Mucosa of descending colon (tissue), 3 donors: ENCODE measurements at places on chromosomes 11 and 22. TPM values are rescaled to one million over a fixed set of nuclear protein-coding genes. Genes with fewer than 3 reads are reported as not detected.
A peak's percentile ranks its signal among the peaks of the same experiment; 100 is the strongest.

GRCh38 chr22:19086896-19087295, 35.3 kb downstream of the DGCR2 start:
- no peak for DNase-seq

DNA sequence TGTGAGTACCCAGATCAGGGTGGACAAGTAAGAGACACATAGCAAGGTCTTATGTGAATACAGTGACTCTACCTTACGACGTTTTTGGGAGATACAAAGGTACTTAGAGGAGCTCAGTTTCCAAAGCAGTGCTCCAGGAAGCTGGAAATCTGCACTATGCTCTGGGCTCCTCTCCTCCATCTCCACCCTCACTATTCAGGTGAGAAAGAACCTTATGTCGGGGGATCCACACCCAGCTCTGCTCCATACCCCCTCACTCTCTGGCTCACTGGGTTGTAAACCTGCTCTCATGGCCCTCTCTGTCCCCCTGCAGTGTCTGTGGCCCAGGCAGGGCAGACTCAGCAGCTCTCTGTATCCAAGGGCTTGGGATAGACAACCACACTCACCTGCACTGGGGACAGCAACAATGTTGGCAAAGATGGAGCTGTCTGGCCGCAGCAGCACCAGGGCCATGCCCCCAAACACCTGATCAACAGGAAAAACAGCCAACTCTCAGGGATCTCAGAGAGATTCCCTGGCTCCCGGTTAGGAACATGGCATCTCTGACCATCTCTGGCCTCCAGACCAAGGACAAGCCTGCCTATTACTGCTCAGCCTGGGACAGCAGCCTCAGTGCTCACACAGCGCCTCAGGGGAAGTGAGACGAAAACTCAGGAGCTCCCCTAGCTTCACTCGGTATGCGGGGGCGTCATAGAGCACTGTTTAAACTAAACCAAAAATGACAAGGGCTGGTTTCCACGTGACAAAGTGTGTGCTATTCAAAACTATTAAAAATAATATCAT, 60.9 kb upstream of the TOP3B start:
- no peak for DNase-seq

The SCT gene
- not detected for total RNA-seq

The BDNF gene
- total RNA-seq, result not detected

GRCh38 chr11:75428281-75428724, 4.7 kb downstream of the KLHL35 start:
- peak; percentile 83 for DNase-seq

DNA sequence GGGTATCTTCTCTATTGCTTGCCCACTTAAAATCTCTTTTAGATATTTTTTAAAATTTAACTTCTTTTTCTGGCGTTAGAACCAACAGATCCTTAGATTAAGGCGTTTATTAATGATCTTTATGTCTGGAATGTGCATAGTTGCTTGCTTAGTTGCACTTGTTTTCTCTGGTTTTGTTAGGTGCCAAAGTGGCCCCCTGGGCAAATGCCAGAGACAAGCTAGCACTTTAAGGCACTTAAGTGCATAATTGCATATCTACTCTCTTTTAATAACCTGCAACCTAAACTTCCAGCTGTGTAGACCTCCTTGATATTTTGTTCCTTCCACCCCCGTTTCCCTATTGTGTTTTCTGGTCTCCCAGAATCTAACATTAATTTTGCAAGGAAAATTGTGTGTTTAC, 3.3 kb downstream of the RBM4 start:
- no peak for DNase-seq

DNA sequence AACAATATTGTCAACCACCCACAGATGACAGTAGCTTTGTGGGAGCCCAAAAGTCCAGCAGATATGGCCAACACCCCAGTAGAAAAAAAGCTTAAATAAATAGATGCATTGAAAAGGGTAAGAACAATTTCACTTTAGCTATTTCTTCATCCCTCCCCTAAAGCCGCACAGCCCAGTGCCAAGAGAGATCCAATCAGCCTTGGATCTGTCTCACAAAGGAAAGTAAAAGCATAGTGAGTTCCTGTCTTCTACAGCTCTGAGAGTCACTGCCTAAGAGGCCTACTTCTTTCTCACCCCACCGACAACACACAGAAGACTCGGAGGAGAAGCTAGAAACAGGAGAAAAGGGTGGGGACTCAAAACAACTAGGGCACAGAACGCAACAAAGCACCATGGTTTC, 196.4 kb downstream of the SBF2 start:
- DNase-seq, result no peak

The HORMAD2 gene
- not detected for total RNA-seq

GRCh38 chr11:72589802-72590761, 84.1 kb downstream of the PDE2A start:
- peak; percentile 44 for DNase-seq

The TRPC6 gene
- 1.4 TPM for total RNA-seq

DNA sequence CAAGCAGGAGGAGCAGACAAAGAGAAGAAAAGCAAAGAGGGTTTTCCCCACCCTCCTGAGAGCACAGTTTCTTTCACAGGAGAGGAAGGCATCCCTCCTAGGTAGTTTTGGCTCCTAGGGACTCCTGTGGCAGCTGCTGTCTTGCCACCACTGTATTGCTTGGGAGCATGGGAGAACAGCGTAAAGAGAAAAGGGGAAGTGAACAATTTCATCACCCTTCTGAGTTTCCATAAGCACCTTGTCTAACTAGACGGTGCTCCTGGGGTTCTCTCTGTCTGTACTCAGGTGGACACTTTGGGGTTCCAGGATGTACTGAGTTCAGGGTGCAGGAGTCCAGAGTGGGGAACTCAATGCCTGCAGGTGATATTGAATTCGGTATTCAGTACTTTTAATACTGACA, 1430.5 kb downstream of the TBC1D22A start:
- no peak for DNase-seq

- DNase-seq, result no peak
Measured at GRCh38 chr11:100573911-100574513, 113.1 kb upstream of the ARHGAP42 start.

DNA sequence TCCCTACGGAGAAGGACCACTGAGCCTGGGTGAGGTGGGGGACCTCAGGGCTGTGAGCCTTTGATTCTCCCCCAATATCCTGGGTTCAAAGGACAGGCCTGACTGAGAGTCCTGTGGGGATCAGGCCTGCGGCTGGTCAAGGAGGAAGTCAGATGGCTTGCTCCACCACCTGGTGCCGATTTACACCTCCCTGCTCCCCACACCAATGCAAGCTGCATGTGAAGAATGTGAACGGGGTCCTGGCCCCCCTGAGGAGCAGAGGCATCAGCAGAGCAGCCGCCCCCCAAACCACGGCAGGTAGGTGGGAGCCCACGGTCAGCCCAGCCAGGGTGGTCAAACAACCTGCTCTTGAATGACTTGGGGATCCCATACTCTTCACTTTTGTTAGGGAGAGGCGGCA, 6.7 kb downstream of the ADAMTS8 start:
- DNase-seq, result no peak

The CERK gene
- 40.3 TPM for total RNA-seq

- peak; percentile 71 for DNase-seq
Measured at GRCh38 chr11:66326261-66327111, 9.6 kb upstream of the CD248 start.

The CFAP300 gene
- not detected for total RNA-seq

The MN1 gene
- total RNA-seq, result 1.8 TPM

The TEX12 gene
- total RNA-seq, result 0.52 TPM

DNA sequence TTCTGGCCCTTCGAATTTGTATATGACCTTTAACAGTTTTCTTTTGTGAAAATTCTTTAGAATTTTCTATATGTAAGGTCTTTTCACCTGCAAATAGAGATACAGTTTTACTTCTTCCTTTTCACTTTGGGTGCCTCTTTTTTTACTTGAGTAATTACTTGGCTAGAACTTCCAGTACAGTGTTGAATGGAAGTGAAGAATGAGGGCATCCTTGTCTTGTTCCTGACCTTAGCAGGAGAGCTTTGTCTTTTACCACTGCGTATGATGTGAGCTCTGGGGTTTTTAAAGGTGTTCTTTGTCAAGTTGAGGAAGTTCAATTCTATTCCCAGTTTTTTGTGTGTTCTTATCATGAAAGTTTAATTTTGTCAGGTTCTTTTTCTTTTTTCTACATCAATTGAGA, 21.6 kb downstream of the ZFP91 start:
- no peak for DNase-seq

DNA sequence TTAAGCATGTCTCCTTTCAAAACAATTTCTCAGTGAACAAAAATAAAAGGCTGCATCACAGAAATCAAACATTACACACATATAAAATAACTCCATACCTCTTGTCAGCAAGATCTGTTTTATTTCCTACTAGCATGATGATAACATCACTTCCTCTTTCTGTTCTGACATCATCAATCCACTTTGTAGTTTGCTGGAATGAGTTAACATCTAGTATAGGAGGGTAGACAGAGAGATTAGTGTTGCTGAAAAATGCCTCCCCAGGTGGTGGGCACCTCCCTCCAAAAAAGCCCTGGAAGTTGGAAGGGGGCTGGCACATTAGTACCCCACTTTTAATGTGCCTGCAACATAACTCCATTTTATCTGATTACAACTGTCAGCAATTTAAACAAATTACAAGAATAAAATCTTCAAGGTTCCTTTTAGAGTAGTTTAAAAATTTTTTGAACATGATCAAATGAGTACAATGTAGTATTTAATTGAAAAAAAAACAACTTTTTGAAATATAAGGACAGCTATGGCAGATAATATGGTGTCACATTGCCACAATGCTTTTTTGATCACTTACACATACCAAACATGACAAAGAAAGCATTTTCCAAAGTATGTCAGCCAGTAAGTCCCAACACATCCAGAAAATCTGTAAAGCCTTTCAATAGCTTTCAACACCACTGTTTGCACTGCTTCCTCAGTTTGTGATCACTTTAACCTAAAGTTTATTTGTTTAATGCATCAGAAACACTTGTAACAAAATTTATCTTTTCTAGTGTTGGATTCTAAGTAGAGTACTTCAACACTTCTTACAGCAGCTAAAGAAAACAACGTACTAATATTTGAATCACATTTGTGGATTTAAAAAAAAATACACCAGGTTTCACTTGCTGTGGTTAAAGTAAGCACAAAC, 44.5 kb downstream of the RAB6A start:
- DNase-seq, result no peak

The UEVLD gene
- 34.8 TPM for total RNA-seq

The SLC22A6 gene
- total RNA-seq, result not detected

GRCh38 chr11:62925308-62925707, 4.1 kb upstream of the CHRM1 start:
- no peak for DNase-seq

GRCh38 chr11:86555401-86555800, 117.0 kb downstream of the ME3 start:
- no peak for DNase-seq

DNA sequence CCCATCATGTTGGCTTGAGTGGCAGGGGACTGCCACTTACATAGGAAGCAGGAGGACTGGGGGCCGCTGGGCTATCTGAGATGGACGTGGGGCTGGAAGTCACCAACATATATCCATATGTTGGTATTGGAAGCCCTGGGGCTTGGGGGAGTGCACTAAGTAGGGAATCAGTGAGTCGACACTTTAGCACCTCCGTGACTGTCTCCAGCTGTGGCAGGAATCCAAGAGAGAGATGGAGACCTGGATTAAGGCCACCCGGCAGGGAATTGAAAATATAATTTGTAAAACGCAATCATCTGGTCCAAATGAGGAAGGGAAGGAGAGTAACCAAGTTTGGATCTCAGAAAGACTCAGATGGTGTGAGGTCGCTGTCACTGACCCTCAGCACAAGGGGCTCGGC, 68.4 kb downstream of the ELFN2 start:
- DNase-seq, result no peak

GRCh38 chr22:50119768-50120251, 30.0 kb downstream of the MOV10L1 start:
- DNase-seq, result no peak

GRCh38 chr11:45513821-45514340, 151.5 kb downstream of the CHST1 start:
- DNase-seq, result no peak

- peak; percentile 55 for DNase-seq
Measured at GRCh38 chr11:104164028-104164520, at the start of gene PDGFD. Gene PDGFD (minus strand): TSS chr11:104164147.

The PPP6R2 gene
- 54.3 TPM for total RNA-seq

- DNase-seq, result no peak
Measured at GRCh38 chr11:118005224-118006152, 19.3 kb downstream of the IL10RA start.

GRCh38 chr11:8086001-8086479, 5.0 kb downstream of the TUB start:
- DNase-seq, result no peak

- DNase-seq, result peak; percentile 11
Measured at GRCh38 chr11:18633256-18634139, 644 bp downstream of the SPTY2D1 start.
